ENCODE measurements at places on chromosomes 5 and 9. TPM values are rescaled to one million over a fixed set of nuclear protein-coding genes. Genes with fewer than 3 reads are reported as not detected.

The KIF4B gene
- not detected for total RNA-seq

The SAXO1 gene
- total RNA-seq, result under 0.01 TPM

The ATOSB gene
- 41.6 TPM for total RNA-seq

DNA sequence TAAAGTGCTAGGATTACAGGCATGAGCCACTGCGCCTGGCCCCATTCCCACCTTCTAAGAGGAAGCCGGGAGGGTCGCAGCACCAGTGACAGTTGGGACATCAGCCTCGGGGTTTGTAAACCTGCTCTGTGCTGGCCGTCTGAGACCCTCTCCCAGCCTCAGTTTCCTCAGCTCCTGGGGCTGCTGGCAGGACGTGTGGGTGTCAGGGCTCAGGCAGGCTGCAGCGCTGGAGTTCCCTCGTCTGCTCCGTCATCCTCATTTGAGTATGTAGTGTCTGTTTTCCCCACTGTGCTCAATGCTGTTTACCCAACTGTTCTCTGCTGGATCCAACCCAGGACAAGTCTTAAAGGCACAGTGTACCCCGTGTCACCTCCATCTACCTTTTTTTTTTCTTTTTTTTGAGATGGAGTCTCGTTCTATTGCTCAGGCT, 2.0 kb upstream of the NINJ1 start:
- no peak for DNase-seq

DNA sequence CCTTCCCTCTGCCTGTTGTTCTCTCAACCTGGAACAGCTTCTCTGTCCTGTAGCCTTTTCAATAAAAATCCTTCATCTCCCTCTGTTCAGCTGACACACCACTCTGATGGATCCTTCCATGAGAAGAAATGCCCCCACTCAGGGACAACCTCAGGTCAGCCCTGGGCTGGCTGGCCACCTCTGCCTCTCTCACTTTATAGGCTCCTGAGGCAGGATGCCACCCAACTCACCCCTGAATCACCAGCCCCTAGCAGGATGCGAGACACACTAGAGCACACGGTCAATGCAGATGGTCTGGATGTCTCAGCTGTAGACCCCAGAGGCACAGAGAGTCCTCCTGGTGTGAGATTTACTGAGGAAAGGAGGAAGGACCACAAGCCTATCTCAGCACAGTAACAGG, 93.8 kb downstream of the GABBR2 start:
- DNase-seq, result no peak

DNA sequence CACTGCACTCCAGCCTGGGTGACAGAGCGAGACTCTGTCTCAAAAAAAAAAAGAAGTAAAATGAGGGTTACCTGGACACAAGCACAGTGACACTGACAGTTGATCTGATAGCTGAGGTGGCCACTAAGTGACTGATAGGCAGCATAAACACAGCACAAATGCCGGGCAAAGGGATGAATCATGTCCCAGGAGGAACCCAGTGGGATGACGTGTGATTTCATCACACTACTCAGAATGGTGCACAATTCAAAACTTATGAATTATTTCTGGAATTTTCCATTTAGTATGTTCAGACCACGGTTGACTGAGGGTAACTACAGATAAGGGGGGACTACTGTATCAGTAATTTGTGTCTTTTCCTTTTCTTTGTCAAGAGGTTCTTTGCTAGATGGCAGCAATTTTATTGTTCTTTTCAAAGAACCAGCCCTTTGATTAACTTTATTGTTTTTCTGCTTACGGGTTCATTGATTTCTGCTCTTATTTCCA, 34.3 kb upstream of the RNF130 start:
- DNase-seq, result no peak

DNA sequence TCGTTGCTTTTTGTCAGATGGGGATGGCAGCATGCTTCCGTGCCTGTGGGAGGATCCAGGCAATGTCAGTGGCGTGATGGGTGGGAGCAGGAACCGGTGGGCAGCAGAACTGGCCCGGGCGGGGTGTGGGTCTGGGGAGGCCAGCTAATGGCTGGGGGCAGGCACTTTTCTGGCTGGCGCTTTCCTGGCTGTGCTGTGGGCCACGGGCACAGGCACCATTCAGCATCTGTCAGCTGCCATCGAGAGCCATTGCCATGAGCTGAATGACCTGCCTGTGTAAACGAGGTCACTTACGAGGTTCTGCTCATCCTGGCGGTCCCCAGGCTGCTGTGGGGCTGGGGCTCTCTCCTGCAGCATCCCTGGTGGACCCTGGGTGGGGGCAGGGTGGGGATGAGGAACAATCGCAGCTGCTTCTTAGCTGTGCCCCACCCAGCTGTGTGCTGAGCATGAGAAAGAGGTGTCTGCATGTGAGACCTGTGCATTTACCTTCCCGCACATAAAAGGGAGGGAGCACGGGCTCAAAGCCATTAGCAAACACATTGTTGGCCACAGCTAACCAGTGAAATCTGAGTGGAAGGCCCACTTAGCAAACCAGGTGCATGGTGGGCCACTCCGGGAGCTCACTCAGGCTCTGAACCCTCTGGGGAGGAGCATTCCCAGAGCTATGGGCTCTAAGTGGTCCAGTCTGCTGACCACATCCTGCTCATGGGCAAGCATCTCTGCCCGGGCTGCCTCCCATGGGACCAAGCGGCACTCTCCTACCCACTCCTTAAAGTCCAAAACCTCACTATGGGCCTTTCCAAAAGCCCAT, 41.3 kb upstream of the OLFM1 start:
- DNase-seq, result no peak

GRCh38 chr5:53076014-53076583, 33.5 kb downstream of the MOCS2 start:
- DNase-seq, result no peak
